ENCODE measurements at places on chromosomes 13 and 19.

DNA sequence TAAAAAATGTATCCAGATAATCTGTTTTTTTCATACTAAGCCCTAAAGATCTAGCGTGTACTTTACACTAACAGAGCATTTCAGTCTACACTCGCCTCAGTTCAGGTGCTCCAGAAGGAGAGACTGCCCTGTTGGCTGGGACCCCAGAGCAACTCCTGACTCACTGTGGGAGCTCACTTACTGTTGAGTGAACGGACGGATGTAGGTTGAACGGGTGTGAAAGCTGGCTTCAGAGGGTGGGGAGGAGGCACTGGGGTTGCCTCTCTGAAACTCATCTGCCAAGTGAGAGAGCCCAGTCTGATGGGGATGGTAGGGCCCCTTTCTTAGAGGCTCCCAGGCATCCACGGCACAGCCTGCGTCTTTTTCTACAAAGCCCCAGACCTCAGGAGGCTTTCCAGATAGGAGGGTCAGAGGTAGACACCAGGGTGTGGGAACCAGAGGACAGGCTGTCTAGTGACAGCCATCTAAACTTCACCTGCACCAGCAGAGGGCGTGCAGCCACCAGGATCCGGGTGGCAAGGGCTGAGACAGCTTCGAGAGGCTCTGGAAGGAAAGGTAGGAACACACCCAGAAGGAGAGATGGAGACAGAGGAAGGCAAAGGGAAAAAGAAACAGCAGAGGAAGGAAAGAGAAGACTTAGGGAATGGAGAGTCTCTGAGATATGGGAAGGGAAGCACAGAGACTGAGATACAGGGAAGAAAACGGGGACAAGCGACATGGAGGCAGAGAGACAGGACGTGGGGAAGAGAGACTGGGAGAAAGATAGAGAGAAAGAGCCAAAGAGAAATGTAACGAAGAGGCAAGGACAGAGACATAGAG lies 3.7 kb downstream of the KASH5 start:
- DNase-seq = peak; percentile 60

- DNase-seq = no peak
These were observed 39.2 kb downstream of the GPC6 start for GRCh38 chr13:93265800-93266199.

- DNase-seq = no peak
These were observed 1556.2 kb downstream of the SLITRK5 start for GRCh38 chr13:89227356-89227755.

GRCh38 chr13:100842136-100842535 lies 167.5 kb upstream of the TMTC4 start:
- DNase-seq = no peak

DNA sequence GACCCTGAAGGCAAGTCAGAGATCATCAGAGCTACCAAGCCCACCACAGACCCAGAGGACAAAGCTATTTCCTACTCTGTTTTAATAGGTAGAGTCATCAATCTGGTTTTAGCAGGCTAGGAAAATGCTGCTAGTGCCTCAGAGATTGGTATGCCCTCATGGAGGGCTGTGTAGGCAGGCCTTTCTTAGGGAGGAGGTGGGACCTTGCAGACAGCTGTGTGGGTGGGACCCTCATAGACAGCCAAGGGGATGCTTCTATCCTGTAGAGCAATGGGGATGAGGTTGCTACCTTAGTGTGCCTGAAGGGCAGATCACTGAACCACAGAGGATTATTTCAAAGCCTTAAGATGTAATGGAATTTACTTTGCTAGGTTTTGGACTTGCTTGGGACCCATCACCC lies 534.9 kb upstream of the KLF12 start:
- DNase-seq = no peak
